ENCODE measurements at places on chromosomes 6 and 20.

GRCh38 chr6:36170704-36171103 is 25.8 kb upstream of the BRPF3 start:
- no peak for DNase-seq

GRCh38 chr6:126429866-126430265 is 90.0 kb downstream of the CENPW start:
- no peak for DNase-seq

DNA sequence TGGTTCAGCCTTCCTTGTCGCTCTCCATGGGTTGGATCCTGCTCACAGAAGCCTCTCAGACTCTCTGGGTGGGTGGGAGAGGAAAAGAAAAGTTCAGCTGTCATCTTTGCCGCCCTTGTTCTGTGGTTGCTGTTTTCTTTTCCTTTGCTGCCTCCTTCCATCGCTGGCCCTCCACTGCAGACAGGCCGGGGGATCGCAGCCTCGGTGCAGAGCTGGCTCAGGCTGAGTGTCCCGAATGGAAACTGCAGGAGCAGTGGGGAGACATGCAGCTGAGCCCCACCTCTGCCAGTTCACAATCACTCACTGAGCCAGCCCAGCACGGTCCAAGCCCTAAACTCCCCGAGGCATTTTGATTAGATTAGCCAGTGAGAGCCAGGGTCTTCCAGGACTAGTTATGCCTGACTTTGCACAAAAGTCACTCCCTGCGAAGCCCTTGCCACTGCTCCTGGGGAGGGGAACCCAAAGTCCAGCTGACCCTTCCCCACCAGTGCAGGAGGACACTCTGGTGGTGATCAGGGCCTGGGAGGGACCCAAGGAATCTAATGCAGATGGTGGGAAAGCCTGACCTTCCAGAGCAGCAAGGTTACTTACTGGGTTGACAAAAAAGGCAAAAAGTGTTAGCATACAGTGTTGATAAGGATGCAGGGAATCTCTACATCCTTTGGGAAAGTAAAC is 14.0 kb downstream of the NRN1 start:
- DNase-seq = no peak

GRCh38 chr6:31740397-31741223 is 805 bp downstream of the MSH5 start:
- DNase-seq = no peak

- no peak for DNase-seq
These were observed 1.0 kb downstream of the IGF2R start for GRCh38 chr6:159969921-159970320.

- no peak for DNase-seq
These were observed 9.1 kb upstream of the CD40 start for GRCh38 chr20:46108976-46109375.

DNA sequence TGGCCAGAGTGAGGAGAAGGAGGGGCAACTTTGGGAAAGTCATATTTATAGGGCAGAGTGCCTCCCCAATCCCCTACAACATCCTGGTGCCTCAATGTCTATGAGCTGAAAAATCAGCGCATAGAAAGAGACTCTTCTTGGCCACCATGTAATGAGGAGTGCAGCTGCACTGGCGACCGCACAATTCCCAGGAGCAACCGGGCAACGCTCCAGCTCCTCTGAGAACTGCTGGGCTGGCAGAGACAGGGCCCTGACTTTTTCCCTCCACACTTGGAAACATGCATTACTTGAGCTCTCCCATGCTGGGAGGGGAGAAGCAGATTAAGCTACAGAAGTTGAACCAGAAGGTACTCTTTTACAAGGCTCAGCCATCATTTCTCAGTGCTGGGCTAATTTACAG is 31.4 kb upstream of the MARCKS start:
- peak; percentile 57 for DNase-seq

DNA sequence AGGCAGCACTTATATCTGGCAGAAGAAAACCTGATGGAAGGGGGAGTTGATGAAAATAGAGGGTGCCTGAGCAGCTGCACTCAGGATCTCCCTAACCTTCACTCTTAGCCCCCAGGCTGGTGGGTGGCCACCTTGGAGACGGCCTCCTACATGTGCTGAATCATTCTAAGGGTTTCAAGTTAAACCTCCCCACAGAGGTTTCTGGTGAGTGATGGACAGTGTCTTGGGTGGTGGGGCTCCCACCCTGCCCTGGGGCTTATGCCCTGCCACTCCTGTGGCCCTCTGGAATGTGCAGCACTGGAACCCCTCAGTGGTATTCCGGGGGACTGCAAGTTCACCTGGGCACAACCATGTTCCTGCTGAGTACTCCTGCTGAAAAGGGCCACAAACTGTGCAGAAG is 357.2 kb downstream of the CD83 start:
- DNase-seq = no peak

DNA sequence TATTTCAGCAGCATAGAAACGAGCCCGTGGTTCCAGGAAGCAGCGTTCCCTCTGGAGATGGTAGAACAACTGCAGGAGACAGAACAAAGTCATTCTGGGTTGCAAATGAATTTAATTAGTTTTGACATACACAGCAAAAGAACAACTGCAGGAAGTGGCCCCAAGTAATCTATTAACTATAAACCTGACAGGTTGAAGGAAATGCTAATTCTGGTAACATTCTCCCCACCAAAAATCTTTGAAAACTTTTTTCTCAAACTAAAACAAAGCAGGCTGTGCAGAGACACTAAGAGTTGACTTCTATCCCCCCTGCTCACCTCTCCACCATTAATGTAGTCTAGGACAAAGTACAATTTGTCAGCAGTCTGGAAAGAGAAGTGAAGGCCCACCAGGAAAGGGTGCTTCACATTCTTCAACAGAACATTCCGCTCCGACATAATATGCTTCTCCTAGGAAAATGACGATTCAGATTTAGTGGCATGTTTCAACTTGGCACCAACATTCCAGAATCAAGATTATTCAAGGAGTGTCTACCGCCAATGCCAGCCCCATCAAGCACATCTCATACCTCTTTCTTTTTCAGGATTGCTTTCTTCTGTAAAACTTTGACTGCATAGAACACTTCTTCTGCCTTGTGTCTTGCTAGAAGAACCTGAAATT is 120.4 kb upstream of the SLC2A12 start:
- DNase-seq = no peak

DNA sequence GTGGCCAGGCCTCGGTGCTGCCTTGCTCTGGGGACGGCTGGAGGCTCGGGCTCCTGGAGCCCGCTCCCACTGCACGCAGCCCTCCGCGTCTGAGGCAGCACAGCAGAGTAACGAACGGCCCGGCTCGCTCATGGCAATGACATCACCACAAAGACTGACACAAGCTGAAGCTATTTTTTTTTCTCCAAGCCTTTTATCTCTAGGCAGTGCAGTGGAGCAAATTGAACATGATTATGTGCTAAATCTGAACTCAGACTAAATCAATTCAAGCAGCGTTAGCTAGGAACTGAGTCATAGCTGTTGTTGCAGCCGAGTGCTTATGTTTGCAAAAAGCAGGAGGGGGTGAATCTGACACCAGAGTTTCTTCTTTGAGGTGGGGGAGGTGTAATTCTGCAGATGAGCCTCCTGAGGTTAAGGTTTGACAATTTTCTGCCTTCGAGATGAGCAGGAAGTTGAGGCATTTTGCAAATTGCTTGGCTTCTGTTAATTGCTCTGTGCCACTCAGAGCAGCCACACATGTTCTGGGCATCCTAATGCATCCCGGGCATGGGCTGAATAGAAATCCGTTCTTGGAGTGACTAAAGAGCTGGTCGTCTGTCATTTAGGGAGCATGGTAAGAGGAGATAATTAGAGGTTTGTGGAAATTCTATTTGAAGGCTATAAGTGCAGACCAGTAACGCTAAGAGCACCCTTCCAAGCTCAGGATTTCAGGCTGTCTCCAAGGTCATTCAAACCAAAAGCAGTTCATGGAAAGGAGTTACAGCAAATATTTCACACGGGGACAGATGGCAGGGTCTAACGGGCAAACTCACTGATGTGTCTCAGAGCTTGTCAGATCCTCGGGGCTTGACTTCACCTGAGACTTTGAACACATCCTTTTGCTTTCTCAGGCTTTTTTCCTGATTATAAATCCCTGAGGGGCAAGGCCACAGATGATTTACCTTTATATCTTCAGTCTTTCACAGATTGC is 155.1 kb upstream of the ENPP5 start:
- DNase-seq = no peak

DNA sequence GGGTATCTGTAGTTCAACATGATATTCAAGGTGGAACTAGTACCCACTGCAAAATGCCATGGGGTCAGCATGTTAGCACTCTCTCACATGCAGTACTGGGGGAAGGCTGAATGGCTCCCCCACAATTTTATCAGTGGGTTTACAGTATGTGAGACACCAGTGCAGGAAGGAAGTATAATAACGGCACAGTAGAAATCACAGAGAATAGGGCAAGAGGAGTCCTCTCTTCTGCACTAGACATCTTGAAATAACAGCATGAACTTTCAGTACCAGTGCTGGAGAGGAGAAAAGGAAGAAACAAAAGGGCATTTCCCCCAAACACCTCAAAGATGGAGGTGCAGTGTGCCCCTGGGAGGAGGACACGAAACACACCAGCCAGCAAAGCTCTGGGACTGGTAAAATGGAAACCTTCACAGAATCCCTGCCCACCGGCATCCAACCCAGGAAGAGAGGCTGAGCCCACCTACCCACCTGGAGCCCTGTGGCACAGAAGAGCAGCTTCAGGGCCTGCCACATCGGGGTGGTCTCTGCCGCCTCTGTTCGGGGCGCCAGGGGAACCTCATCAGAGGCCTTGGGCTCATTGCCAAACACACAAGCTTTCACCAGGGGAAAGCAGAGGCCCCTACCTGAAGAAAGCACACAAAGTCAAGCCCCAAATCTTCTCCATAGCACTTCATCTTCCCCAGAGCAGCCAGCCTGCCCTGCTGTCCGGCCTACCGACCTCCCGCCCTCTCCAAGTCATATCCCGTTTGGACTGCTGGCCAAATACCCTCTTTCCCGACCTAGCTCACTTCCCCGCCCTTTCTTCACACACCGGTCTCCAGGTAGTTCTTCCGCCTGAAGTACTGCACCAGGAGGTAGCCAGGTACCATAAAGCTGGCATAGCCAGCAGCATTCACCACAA is 1.2 kb downstream of the SLC35B2 start:
- no peak for DNase-seq

GRCh38 chr6:130178692-130179091 is 44.1 kb downstream of the SAMD3 start:
- DNase-seq = no peak

- DNase-seq = no peak
These were observed 2.0 kb downstream of the TSBP1 start for GRCh38 chr6:32369660-32370059.

DNA sequence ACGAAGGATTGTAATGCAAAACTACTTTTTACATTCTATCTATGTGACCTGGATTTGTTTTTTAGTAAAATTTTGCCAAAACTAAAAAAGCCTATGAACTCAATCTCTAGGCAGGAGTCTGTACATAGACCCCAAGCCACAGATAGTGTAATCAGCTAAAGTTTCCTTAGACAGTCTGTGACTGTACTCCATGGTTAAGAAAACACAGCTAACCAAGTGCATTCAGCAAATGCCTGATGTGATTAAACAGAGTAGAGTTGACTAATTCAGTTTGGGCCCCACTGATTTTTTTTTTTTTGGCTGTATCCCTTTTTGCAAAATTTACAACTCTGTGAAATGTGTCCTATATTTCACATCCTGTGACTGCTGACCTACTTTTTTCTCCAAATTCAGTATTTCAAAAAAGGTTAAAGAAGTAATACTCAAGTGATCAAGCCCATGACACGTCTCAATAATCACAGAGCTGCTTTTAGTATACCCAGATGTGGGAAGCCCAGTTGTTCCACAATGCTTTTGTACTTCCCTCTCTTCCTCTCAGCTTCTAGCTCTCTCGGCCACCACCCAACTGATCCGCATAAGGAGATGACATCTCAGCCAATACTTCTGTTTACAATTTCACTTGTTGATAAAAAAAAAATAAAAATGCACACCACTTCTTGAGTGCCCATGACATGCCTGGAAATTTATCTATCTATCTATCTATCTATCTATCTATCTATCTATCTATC is 108.8 kb upstream of the TBX18 start:
- DNase-seq = no peak

DNA sequence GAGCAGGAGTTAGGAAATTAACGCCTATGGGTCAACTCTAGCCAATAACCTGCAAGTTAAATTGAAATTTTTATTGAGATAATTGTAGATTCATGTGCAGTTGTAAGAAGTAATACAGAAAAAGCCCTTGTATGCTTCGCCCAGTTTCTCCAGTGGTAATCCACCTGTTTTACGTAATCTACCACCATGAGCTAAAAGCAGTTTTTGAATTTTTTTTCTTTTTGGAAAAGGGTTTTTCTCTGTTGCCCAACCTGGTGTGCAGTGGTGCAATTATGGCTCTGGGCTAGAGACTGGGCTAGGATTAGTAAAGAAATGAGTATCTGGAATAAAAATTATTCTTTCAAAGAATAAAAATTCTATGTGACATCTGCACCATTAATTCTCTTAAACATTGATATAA is 116.2 kb downstream of the ZFP64 start:
- DNase-seq = no peak

DNA sequence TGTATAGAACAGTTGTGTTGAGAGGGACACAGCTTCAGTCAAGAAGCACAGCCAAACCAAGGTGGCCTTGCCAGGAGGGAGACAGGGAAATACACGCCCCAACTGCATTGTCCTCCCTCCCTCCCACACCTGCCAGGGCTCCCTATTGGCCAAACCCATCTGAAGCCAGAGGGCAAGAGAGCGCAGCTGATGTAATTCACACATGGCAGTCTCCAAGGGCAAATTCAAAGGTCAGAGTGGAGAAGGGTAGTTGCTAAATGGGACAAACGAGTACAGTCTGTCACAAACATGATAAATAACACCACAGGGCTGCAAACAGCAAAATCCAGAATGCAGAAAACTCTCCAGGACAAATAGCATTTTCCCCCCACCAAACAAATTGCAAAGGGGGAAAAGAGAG is 23.2 kb upstream of the PPP1R16B start:
- DNase-seq = no peak

DNA sequence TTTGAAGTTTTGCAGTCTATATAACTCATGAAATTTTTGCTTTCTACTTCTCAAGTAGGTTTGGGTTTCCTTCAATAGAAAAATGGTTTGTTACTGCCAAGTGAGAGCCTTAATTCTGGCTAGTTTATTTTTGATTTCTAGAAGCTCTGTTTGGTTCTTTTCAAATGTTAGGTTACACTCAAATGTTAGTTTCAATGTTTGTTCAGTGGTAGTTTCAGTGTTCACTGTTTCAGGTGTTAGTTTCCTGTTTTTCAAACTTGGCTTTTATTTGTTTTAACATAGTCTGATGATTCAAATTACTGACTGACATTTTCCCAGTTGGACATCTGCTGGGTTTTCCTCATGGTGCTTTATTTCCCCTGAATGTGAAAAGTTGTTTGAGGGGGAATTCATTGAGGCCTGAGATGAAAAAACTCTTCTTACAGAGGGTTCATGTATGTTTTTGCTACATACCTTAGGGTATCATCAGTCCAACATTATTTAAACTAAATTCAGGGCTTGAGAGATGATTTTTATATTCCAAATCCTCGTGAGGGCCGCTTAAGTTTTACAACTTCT is 189.0 kb downstream of the JARID2 start:
- DNase-seq = no peak

DNA sequence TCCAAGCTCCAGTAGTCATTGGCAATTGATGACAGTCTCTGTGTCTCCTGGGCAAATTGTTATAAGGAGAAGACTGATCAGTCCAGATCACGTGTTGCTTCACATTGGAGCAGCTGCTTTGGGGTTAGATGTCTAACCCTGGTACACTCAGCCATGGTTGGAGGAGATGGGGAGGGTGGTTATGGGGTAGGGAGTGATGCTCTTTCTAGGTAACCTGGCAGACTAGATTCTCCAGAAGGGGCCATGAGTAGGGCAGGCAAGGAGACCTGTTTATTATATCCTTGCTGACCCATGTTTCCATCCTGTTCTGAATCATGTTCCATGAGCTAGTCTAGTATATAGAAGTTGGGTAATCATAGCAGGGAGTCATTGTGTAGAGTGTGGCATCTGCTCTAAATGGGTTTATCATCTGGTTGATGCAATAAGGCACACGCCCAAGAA is 50.8 kb upstream of the BACH2 start:
- DNase-seq = no peak
